ENCODE measurements at places on chromosomes 5 and 9. TPM values are rescaled to one million over a fixed set of nuclear protein-coding genes. Genes with fewer than 3 reads are reported as not detected.

FGF10 gene
- not detected for total RNA-seq

NR4A3 gene
- 0.76 TPM for total RNA-seq

RC3H2 gene
- total RNA-seq: 99.0 TPM

PRR7 gene
- total RNA-seq: 1.6 TPM

FGF18 gene
- total RNA-seq: under 0.01 TPM

TSSK1B gene
- not detected for total RNA-seq

PCDHB3 gene
- 0.69 TPM for total RNA-seq

MARCHF3 gene
- total RNA-seq: 109 TPM

All from dermis lymphatic vessel endothelial cell (primary cell).